ENCODE measurements at places on chromosomes 7 and 10.

GRCh38 chr10:16770670-16771069 is 46.6 kb downstream of the RSU1 start:
- no peak for DNase-seq

GRCh38 chr10:88870089-88870488 is 10.0 kb upstream of the STAMBPL1 start:
- no peak for DNase-seq

GRCh38 chr10:103680869-103681236 is 174.5 kb downstream of the SH3PXD2A start:
- no peak for DNase-seq

DNA sequence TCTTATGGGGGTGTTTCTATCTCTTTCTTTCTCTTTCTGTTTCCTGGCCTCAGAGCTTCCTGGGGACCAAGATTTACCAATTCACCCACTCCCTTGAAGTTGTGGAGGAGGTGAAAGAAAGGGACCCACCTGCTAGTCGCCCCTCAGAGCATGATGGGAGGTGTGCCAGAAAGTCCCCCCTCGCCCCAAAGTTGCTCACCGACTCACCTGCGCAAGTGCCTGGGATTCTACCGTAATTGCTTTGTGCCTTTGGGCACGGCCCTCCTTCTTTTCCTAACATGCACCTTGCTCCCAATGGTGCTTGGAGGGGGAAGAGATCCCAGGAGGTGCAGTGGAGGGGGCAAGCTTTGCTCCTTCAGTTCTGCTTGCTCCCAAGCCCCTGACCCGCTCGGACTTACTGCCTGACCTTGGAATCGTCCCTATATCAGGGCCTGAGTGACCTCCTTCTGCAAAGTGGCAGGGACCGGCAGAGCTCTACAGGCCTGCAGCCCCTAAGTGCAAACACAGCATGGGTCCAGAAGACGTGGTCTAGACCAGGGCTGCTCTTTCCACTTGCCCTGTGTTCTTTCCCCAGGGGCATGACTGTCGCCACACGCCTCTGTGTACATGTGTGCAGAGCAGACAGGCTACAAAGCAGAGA is 12.2 kb downstream of the AQP1 start:
- DNase-seq: peak; percentile 38

DNA sequence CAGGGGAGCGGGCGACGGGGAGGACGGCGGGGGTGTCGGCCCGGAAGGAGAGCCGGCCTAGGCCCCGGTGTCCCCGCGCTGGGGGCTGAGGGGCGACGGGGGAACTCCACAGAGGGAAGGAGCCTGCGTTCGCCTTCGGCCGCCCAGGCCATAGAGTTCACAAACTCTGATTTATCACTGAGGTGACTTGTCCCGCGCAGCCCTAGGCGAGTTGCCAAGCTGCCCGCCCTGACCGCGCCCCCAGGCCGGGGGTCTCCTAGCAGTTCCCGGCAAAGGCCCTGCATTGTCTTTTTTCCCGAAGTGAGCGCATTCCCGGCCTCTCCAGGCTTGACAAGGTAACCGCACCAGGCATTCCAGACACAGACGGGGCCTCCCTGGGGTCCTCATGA is 2.9 kb upstream of the NKX6-2 start:
- no peak for DNase-seq

- DNase-seq: no peak
Observed at GRCh38 chr10:13437026-13437555, 89.0 kb upstream of the SEPHS1 start.

GRCh38 chr10:22479419-22479818 is 134.1 kb downstream of the SPAG6 start:
- DNase-seq: peak; percentile 33

DNA sequence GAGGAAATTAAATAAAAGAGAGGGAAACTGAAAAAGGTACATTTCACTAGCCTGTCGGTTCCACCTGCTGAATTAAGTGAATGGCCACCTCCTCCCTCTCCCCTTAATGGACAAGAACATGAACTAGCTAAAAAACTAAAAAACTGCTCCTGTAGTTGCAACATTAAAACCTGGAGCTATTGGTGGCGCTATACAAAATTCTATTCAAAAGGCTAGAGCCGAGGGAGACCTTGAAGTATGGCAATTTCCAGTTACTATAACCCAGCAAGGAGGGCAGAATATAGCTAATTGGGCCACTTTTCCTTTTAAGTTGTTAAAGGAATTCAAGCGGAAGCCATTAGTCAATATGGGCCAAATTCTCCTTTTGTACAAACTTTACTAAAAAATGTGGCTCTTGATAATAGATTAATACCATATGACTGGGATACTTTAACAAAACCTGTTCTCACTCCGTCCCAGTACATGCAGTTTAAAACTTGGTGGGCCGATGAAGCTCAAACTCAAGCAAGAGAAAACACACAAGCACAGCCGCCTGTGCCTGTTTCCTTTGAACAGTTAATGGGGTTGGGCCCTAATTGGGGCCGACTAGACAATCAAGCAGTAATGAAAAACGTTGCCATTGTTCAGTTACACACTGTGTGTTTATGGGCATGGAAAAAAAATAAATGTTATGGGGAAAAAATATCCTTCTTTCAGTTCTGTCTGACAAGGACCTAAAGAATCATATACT is 6.5 kb upstream of the CHST3 start:
- DNase-seq: no peak

GRCh38 chr7:42095791-42096190 is 141.2 kb downstream of the GLI3 start:
- no peak for DNase-seq

GRCh38 chr7:155643804-155644177 is 670 bp upstream of the RBM33 start:
- DNase-seq: no peak

DNA sequence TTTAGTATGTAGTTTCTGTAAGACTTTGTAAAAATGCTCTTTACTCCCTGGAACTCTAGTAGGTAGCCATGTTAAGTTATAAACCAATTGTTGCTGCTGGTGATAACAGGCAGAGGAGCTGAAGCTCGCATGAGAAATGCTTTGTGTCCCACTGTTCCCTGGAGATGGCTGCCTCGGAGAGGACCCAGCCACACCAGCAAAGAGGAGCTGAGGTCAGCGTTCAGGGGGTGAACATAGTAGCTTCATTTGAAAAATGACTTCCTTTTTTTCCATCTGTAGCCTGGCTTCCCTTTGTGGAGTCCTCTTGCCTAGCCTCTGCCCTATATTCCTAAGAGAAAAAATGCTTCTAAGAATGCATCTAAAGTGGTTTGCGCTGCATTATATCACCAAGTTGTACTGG is 20.3 kb downstream of the CELF2 start:
- DNase-seq: no peak

DNA sequence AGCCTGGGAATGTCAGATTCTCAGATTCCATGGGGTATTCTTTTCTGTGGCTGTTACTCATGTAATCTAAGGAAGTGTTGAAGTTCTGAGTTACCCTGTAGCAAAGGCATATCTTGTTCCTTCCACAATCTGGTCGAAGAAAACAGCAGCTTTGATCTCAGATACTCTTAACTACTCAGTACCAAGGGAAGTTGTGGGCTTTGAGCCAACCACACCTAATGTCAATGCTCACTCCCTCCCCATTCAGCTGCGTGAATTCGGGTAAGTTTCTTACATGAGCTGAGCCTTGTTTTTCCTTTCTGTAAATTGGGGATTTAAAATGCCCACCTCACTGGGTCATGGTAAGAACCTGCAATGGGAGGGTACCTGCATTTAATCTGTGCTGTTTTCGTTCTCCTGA is 52.5 kb downstream of the PTPRN2 start:
- DNase-seq: no peak

DNA sequence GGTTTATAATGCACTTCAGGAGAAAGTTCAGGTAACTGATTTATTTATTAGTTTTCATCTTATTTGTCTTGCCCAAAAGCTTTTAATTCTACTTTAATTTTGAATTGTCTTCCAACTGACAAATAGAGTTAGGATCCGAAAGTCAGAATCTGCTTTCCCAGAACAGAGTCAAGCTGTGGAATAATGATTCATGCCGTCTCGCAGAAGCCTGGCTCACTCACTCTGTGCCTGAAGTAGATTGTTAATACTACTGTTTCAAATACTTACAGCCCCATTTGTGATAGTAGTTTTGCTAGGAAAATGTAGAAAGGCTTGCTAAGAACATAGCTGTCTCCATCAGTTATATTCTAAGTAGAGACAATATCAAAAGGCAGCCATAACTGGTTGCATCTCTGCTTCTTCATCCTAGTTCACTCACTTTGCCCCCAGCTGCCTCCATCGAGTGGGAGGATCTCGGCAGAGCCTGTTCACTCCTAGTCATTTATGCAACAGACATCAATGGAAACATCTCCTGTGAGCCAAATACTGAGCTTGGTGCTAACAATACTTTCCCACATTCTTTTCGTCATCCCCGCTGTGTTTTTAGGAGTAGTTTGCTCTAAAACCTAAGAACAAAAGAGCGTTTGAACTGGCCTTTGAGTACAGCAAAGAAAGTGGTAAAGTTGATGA is 28.0 kb downstream of the ABRAXAS2 start:
- no peak for DNase-seq

DNA sequence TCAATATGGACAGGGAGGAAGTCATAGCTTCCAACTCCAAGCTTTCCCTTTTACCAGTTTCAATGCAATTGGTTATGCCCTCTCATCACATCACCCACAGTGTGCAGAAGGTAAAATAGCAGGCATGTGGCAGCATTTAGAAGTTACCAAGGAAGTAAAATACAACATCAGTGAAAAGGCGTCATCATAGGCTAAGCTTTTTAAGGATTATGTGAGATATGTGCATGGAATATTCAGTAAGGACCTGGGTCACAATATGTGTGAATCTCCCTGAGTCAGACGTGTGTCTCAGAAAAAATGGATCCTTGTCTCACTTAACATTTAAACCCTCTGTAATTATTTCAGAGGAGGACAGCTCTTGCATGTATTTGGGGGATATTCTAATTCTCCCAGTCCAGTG is 522.8 kb upstream of the POM121L12 start:
- DNase-seq: no peak

DNA sequence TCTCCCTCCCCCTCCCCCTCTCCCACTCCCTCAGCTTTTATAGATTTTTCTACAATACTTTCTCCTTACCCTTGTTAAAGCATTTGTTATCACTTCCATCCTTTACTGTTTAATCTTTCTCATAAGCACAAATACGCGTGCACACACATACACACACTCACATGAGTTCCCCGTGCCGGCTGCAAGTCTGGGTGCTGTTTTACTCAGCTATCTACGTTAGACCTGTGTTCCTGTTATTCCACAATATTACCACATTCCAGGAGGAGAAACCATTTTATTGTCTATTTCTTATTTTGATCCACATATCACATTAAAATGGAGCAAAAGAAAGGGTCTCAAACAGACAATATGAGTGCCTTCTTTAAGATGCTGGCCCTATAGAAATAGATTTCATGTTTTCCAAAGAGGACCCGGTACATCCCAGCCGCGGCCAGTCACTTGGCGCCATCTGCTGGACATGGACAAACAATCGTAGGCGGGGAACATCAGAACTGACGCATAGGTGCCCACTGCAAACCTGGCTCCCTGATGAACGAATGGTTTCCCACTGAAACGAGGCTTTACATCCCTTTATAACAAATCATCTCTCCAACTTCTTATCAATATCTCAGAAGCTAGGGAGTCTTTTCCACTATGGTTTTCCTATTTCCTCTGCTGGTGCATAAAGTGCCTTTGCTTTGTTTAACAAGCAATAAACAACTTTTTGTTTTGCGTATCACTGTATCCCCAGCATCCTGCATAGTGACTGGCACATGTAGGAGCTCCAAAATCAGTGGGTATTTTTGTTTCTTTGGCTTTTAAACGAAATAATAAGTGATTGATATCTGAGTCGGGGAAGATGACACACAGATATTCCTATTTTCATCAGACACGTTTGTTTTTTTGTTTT is 25.2 kb upstream of the OPTN start:
- DNase-seq: peak; percentile 81

DNA sequence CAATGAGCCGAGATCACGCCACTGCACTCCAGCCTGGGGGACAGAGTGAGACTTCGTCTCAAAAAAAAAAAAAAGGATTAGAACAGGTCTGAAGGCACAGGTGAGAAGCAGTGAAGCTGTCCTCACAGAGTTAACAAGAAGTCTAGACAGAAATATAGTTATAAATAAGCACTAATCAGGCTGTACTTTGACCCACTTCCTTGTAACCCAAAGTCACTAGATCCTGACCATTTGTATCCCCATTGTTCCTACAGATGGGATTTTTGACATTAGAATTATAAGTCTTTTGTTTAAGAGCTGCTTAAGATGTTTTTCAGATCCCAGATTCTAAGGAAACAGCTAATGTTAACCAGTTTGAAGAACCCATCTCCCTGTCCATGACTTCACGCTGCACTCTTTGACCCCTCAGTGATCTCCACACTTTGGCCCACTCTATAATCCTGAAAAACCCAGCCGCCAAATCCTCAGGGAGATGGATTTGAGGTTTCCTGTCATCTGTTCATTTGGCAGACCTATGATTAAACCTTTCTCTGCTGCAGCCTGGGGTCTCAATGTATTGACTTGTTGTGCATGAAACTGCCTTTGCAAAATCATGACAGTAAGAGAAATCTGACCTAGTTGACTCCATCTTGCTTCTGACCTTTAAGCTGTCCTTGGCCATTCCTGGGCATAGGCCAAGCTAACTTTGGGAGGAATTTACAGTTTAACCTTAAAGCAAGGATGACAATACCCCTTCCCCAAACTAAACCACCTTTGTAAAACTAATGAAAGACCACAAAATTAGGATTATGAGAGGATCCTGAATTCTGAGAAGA is 11.4 kb downstream of the SSMEM1 start:
- no peak for DNase-seq

DNA sequence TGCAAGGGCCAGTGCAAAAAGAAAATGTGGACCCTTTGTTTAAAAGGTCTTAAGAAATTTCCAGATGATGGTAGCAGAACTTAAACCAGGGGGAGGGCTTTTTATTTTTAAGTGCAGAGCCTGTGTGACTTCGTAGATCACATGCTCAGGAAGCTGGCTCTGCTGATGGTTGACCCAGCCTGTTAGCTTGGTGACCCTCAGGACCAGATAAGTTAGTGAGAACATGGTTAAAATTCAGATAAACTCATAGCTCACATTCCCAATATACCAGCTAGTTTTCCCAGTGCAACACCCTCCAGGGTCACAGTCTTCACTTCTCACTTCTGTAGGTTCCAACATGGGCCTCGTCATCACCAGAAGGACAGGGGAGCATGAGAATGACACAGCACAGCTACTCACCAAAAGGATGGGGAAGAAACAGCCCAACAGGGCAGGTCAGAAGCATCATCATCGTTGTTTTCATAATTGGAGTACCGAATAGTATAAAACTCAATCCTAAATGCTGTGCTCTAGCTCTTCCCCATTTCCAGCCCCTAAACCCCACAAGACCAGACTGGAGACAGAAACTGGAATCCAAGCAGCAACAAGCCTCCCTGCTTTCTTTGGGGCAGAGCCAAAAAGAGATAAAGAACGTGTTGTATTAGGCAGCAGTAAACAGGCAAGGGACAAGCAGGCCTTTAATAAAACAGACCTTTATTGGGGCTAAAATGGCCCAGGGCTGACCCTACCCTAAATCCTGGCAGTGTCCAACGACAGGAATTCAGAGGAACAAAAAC is 102.2 kb upstream of the ANKRD1 start:
- no peak for DNase-seq

DNA sequence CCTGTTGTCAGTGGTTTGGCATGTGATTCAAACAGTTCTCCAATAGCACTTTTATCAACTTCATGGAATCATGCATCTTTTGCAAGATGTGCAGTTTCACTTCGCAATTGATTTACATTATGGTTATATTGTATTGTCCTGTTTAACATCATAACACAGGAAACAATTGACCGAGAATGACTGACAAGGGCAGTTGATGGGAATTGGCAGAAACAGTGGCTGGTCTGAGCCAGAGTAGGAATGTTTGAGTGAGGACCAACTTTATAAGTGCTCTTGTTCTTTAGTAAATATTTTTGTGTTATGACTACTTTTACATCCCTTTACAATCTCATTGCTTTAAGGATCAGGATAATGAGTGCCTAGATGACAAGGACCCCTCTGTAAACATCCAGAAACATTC is 2.2 kb downstream of the KLHL7 start:
- DNase-seq: no peak
